Cerebellum (tissue), 4 donors: ENCODE measurements at places on chromosomes 12 and 14. TPM values are rescaled to one million over a fixed set of nuclear protein-coding genes. Genes with fewer than 3 reads are reported as not detected.

KCNA5 gene
- total RNA-seq, result 2.9 TPM

SMOC1 gene
- 83.4 TPM for total RNA-seq

NCOR2 gene
- 34.7 TPM for total RNA-seq

PZP gene
- not detected for total RNA-seq

CALM1 gene
- 1,436 TPM for total RNA-seq

- no peak for DNase-seq
Observed at GRCh38 chr12:85831327-85831990, 4.8 kb downstream of the RASSF9 start.

DNA sequence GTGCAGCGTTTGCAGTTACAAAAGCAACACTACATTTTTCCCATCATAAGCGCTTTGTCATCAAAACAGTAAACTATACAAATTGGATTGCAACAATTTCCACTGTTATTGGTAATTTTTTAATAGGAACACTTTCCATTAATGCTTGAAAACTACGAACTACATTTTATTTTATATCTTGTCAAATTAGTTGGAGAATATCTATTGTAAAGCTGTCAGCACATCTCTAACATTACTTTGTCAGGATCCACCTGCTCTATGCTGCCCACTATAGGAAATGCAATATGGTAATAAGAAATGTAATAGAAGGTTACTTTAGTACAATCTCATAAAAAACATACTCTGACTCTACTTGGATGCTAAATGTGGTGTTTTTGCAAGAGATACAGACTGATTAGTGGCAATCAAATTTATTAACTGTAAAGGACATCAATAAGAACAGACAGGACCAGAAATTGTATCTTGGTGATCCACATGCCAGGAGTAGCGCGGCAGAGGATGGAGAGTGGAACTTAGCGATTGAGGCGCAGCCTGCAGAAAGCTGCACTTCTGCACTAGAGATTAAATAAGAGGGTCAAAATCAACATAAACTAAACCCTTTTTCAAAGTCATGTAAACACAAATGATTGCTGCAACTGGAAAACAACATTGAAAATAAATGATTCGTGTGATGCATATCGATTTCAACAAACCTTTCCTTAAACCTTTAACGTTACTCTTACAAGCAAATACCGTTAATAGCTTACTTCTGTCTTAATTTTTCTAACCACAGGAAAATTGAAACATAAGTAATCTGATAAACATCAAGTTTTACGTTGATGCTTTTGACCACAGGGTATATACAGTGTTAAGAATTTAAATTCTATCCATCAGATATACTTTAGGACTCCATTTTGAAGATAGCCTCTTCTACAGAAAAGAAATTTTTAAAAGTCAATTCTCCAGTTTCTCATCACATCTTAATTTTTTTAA lies 3.6 kb upstream of the ARID2 start:
- DNase-seq, result peak; percentile 60

- no peak for DNase-seq
Observed at GRCh38 chr14:21882226-21882625, 208.6 kb upstream of the OR4E1 start.

DNA sequence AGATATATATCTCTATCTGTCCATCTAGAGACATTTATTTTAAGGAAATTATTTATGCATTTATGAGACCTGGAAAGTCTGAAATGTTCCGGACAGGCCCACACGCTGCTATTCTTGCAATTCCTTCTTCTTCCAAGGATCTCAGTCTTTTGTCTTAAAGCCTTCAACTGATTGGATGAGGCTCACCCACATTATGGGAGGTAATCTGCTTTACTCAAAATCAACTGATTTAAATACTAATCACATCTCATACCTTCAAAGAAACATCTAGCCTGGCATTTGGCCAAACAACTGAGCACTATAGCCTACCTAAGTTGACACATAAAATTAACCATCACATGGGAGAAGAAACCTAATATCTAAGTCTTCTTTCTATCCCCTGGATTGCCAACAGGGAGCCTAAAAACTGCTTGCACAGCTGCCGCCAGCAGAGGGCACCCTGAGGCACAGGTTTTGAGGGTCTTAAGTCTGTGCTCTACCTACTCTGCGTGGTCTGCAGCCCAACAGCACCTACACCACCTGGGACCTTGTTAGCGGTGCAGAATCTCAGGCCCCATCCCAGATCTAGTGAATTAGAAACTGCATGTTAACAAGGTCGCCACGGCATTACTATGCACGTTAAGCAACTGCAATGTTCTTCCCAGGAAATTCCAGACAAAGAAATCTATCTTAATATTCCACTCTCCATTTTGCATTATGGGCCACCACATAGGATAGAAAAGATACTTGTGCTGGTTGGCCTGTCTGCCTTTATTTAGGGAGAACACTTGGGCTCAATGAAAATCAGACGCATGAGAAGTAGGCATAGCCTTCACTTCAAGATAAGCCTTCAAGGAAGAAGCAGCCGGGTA lies 249.7 kb downstream of the FOXG1 start:
- DNase-seq, result no peak

GRCh38 chr14:102957222-102957621 lies 34.8 kb downstream of the AMN start:
- no peak for DNase-seq

DNA sequence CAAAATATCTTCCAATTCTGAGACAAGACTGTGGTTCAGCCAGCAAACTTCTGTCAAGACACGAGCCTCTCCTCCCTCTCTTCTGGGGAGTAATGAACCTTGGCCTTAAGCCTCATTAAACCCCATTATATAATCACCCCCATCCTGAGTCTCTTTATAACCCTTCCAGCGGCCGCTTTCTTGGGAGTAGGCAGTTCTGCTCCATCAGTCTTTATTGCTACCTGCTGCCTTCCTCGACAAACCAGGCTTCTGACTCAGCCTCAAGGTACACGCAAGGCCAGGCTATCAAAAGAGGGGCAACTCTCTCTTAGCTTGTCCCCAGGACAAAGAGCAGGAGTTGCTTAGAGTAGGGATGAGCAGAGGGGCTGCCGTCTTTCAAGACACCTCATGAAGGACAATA lies 300.8 kb upstream of the NOS1 start:
- DNase-seq, result no peak

DNA sequence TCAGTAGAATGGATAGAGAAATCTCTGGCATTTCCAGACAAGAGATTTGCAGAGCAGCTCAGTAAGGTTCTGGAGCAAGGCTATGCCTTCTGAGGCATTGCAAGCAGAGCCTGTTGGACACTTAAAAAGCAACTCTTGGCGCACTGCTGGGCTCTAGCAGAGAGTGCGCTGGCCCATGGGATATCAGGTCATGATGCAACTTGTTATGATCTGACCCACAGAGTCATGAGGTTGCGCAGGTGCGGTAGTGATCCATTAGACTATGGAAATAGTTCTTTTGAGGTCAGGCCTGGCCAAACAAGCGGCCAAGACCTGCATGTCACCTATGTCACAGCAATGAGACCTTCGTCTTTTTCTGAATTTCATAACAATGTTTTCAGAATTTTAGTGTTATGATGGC lies 168.6 kb downstream of the TMTC3 start:
- no peak for DNase-seq
